ENCODE measurements at places on chromosomes 4 and X.

DNA sequence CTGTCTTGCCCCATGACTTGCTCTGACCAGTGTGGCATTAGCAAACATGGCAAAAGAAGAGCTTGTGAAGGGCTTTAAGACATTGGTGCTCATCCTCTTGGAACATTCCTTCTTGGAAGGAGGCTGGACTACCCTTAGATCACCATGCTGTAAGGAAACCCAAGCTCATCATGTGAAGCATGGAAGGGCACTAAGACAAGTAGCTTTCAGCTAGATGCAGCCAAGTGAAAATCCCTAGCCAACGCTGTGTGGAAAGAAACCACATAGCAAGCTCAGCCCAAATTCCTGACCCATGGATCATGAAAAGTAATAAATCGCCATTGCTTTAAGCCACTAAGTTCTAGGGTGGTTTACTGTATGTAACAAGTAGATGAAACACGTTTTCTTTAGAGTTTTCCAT lies 12.4 kb upstream of the PACRGL start:
- no peak for DNase-seq

GRCh38 chr4:150714462-150715438 lies 132.8 kb downstream of the MAB21L2 start:
- DNase-seq = no peak

GRCh38 chrX:69291116-69291515 lies 125.9 kb upstream of the PJA1 start:
- DNase-seq = no peak

DNA sequence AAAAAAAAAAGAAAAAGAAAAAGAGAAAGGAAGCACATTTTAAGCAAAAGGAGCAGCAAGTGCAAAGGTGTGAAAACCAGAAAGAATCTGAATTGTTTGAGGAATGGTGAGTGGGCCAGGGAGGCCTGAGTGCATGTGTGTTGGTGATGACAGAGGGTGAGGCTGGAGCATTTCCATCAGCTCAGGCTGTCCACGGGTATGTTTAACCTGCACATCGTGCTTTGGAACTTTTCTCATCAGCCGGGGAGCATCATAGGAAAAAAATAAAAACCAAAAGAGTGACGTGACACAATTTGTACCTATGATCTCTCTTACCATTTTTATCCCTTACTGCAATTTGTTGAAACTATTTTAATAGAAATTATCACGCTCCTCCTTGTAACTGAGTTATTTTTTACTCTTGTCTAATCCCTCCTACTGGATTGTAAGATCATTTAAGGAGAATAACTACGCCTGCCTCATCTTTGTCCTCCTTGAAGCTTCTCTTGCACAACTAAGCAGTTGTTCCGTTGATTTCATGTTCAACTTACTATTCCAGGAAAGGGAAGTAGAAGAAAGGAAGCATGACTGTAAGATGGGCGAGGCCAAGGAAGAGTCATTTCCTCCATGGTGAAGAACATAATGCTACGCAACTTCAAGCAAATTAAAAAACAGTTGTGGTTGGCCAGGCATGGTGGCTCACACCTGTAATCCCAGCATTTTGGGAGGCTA lies 7.0 kb downstream of the PALLD start:
- DNase-seq = no peak

GRCh38 chr4:130336585-130337217 lies 1240.7 kb downstream of the C4orf33 start:
- no peak for DNase-seq

- DNase-seq = no peak
These were observed 118.2 kb downstream of the EPHA5 start for GRCh38 chr4:65552057-65552456.

GRCh38 chr4:7537853-7538400 lies 103.2 kb upstream of the PSAPL1 start:
- DNase-seq = no peak

Data from central memory CD8-positive, alpha-beta T cell (primary cell).